ENCODE measurements at places on chromosomes 4 and X. TPM values are rescaled to one million over a fixed set of nuclear protein-coding genes. Genes with fewer than 3 reads are reported as not detected.
A peak's percentile ranks its signal among the peaks of the same experiment; 100 is the strongest.

RTL9 gene
- 0.17 TPM for total RNA-seq

GRCh38 chr4:91116861-91117260 is 989.7 kb downstream of the CCSER1 start:
- peak; percentile 5 for DNase-seq

DNA sequence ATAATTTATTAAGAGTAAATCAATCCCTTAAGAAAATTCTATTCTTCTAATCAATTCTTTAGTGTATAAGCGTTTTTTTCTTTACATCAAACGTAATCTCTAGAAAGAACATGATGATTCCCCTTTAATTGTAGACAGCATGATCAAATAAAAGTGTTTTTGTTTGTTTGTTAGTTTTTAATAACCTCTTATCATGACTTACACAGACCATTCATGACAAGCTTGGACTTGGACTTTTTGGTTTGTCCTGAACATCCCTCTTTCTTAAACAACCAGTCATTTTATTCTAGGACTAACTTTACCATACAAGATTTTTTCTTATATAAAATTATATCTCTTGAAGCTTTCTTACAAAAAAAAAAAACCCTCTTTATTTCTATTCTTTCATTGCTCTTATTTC is 344.6 kb upstream of the SPOCK3 start:
- no peak for DNase-seq

- DNase-seq: no peak
These were observed 3.3 kb upstream of the PORCN start for GRCh38 chrX:48505481-48505880.

SPATA4 gene
- total RNA-seq: 0.66 TPM

- no peak for DNase-seq
These were observed 11.3 kb downstream of the CETN2 start for GRCh38 chrX:152819266-152819665.

H2AZ1 gene
- total RNA-seq: 132 TPM

GRCh38 chr4:666436-666810 is 7.7 kb downstream of the ATP5ME start:
- DNase-seq: no peak

DNA sequence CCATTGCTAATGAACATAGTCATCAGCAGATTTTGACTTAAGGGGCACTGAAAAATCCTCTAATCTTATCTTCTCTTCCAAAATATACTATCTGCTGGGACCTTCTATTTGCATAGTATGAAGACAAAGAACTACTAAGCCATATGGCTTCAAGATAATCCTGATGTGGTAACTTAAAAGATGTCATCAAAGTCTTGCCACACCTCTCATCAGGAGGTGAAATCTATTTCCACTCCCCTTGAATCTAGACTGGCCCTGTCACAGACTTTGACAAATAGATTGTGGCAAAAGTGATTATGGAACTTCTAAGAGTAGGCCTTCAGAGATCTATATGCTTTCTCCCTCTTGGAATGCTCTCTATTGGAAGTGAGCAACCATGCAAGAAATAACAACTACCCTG is 27.3 kb upstream of the TET2 start:
- DNase-seq: no peak

DNA sequence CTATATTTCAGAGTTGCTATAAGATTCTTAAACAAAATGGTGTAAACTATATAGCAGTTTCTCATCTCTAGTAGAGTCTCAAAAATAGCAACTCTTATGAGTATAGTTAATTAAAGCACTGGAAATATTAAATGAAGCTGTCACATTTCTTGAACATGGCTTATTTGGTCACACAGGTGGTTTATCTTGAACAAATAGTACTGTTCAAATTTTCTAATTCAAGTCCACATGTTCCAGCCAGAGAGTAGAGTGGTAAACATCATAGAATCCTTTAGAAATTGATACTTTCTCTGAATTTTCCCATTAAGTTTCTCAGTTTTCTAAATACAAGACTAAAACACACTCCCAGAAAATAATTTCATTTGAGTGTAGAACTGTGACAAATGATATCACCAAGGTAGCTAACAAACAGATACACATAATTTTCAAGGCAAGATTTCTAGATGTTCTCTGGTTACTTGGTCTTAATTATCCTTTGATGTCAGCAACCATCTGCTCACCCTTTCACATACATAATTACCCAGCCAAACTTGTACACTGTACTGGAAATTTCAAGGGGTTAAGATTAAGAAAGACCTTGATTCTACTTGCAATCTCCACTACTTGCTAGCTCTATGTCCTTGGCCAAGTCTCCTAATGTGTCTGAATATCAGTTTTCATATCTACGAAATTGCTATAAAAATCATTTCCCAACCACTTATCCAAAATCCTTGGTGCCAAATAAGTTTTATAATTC is 24.3 kb upstream of the PAK3 start:
- no peak for DNase-seq
